CD4-positive, alpha-beta T cell treated with Interleukin-10 for 1 hour (primary cell): ENCODE measurements at places on chromosomes 11 and 22.

- no peak for DNase-seq
Observed at GRCh38 chr11:16211407-16211806, 144.9 kb downstream of the SOX6 start.

DNA sequence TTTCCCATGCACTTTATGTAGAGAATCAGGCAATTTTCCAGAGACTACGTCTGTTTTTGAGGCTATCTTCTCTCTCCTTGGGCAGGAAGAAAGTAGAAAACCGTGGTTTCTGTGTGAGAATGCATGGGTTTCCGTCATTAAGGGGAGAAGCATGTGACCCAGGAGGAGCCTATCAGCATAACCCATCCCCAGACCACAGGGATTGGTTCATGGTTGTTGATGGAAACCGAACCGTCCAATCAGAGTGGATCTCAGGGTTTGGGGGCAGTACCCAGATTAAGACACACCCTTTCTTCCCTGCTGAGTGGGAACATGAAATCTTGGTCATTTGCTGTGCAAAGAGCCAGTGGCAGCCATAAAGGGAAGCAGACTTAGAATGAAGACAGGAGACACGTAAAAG, 517.8 kb downstream of the MN1 start:
- DNase-seq: no peak

DNA sequence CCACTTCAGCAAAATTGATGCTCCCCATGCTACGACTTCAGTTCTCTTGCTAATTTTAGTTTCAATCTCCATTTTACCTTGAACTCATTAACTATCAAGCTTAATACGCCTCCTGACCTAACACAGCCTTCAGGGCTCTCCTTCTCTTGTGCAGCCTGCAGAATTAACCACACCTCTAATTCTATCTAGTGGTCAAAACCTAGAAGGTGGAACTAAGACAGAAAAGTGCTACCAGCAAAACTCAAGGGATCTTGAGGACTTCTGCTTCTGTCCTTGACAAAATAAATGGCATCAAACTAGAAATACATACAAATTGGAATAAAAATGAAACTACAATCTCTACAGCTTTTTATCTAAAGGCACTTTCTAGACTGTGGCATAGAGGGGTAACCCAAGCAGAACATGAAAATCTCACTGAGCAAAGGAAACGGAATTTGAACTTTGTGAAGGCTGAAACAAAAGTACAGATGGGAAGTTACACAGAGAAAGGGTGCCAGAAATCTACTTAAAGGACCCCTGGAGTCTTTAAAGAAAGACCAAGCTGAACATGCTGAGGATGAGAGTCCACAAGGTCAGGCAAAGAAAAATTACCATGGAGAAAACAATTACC, 10.7 kb downstream of the CWF19L2 start:
- no peak for DNase-seq

DNA sequence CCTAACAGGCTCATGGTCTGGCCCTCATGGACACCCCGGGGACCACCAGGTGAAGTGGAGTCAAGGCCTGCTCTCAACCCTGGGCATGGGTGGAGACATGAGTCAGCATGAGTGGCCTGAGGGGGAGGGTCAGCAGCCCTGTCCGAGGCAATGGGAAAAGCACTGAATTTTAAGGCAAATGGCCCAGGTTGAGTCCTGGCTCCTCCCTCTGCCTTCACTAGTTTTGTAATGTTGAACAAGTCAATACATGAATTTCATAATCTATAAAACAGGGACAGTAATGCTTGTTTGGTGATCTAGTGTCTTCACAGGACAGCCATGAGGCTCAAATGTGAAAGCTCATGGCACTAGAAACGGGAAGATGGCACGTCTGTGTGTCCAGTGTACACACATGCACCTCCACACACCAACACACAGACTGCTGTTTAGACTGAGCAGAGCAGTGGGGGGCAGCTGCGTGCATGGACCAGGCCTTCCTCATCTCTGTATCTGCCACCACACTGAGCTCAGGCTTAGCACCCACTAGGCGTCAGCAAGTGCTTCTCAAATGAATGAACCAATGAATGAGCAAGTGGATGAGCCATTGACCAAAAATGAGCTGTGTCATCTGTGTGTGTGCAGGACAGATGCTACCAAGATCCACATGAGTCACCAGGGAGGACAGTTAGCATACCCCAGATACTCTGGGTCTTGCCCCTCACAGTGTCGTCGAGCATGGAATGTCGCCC, 63.4 kb downstream of the NRXN2 start:
- no peak for DNase-seq

GRCh38 chr11:575313-575995, 816 bp upstream of the PHRF1 start:
- DNase-seq: no peak

DNA sequence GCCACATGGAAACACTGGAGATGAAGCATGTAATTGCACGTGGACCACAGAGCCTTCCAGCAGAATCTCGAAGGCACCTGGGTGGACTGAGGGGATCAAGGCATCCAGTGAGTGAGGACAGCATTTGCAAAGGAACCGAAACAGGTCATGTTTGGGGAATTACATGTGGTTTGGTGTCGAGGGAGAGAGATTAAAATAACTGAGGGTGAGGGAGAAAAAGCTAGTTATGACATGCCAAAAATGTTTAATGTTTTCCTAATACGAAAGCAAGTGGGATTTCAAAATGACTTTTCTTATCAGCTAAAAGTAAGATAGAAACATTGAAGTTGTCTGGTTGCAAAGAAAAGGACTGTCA, 157.1 kb downstream of the BLID start:
- no peak for DNase-seq

GRCh38 chr11:7604331-7604955, 68.9 kb downstream of the CYB5R2 start:
- DNase-seq: no peak
